ENCODE measurements at places on chromosomes 1 and 21.

GRCh38 chr1:22722901-22723550 lies 12.4 kb downstream of the EPHB2 start:
- DNase-seq = no peak

DNA sequence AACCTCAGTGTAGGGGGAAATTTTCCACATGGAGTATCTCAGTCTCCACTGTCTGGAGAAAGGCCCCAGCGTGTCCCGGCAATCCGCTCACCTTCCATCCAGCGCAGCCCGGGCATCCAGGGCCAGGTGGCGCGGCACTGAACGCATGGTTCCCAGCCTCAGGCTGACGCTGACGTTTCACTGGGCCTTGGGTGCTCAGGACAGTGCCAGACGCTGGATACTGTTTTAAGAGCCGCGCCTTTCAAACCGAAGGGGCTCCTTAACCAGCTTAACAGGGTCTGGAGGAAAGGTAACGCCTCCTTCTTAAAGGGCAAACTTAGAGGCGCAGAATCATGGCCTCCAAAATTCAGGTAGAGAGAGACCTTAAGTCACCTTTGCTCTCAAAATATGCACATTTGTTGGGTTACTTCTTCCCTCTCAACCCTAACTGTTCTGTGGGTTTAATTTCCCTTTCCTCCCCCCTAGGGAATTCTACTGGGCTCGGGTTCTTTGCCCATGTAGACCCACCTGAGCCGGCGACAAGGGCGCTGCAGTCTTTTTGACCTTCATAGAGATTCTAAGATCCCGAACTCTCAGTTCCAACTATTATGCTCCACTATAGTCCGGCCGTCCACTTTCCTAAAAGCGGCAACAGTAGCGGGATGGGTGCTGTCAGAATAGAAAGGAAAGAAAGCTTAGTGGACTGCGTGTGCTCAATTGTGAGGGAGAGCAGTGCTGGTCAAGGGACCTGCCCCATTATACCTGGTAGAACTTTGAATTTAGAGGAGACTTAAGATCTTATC lies 3.5 kb upstream of the LHX9 start:
- DNase-seq = no peak

GRCh38 chr21:32772281-32773047 lies 909 bp upstream of the PAXBP1 start:
- DNase-seq = no peak

GRCh38 chr1:210730023-210730422 lies 401.3 kb downstream of the HHAT start:
- DNase-seq = no peak

GRCh38 chr1:241934201-241934848 lies 23.2 kb upstream of the BECN2 start:
- DNase-seq = no peak

- no peak for DNase-seq
These were observed 99.6 kb downstream of the ODF2L start for GRCh38 chr1:86296305-86297205.

DNA sequence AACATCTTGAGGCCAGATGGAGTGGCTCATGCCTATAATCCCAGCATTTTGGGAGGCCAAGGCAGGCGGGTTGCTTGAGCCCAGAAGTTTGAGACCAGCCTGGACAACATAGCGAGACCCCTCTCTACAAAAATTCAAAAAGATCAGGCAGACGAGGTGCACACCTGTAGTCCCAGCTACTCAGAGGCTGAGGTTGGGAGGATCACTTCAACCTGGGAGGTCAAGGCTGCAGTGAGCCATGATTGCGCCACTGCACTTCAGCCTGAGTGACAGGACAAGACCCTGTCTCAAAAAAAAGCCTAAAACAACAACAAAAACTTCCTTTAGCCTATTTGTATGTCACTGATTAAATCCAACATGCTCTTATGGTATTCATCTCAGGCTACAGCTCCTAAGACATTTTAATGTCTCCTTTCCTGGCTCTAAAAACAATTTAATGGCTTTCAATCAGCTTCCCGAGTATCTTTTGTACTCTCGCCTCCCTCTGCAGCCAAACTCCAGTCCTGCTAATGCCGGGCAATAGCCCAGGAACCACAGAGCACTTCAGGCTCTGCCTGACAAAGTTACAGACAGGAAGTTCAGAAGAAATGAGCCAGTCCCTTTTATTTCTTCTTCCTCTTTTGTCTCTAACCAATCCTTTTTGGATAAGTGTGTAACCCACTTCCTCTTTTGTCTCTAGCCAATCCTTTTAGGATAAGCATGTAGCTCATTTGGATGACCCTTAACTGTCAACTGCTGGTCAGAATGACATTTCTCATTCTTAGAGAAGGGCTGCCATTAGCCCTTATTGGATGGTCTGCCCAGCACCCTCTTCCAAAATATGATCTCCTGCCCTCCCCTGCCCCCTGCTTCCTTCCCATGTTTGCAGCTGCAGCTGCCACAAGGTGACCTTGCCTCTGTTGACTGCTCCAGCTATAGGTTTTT lies 6.6 kb upstream of the DOP1B start:
- DNase-seq = no peak

DNA sequence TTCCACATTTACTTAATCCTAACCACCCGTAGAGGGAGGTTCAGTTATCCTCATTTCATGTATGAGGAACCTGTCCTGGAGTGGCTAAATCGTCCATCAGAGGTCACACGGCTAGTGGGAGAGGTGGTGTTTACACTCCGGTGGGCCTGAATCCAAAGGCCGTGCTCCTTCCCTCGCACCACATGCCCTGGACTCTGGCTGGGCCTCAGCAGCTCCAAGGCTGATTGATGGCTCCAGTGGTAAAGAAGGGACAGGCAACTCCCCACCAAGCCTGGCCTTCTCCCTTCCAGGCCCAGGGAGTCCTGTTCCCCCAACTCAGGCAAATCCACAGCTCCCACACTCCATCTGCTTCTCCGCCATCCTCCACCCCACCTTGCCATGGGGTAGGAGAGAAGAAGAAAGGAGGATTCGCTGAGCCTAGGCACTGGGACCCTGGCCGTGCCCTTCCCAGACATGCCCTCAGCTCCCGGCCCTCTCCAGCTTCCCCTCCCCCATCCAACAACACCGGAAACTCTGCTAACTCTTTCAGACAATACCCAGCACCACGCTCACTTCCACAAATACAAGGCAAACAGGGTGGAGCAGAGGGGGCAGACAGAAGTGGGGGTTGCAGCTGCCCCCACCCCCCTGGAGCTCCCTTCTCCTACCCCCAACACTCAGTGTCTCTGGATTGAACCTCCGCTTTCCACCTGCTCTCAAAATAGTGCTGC lies 10.9 kb downstream of the ARHGEF2 start:
- DNase-seq = no peak

- DNase-seq = no peak
These were observed 838.5 kb downstream of the USP25 start for GRCh38 chr21:16568244-16568643.

- no peak for DNase-seq
These were observed 41.4 kb upstream of the ACOT11 start for GRCh38 chr1:54506594-54506993.

- DNase-seq = no peak
These were observed 44.2 kb downstream of the SLC35D1 start for GRCh38 chr1:67009792-67010191.

- DNase-seq = no peak
These were observed 26.4 kb downstream of the DENND2D start for GRCh38 chr1:111174070-111174469.

DNA sequence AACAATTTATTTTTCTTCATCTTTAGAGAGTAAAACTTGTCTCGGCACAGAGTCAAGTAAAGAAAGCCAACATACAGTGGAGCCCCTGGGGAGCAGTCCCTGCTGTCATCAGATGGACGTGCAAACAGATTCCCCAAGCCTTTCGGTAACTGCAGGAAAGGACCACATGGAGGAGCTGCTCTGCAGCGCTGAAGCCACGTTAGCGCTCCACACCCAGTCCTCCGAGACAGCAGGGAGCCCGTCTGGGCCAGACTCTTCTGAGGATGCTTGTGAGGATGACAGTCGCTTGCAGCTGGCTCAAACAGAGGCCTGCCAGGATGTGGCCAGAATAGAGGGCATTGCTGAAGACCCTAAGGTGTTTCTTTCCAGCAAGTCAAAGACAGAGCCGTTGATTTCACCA lies 77.1 kb upstream of the SCCPDH start:
- DNase-seq = no peak

GRCh38 chr21:20207335-20207734 lies 790.9 kb upstream of the NCAM2 start:
- no peak for DNase-seq

- DNase-seq = no peak
These were observed 486.9 kb upstream of the USP24 start for GRCh38 chr1:55702064-55702463.

GRCh38 chr1:71498542-71498941 lies 417.7 kb upstream of the ZRANB2 start:
- DNase-seq = no peak

GRCh38 chr1:43604192-43604591 lies 45.8 kb upstream of the KDM4A start:
- no peak for DNase-seq

DNA sequence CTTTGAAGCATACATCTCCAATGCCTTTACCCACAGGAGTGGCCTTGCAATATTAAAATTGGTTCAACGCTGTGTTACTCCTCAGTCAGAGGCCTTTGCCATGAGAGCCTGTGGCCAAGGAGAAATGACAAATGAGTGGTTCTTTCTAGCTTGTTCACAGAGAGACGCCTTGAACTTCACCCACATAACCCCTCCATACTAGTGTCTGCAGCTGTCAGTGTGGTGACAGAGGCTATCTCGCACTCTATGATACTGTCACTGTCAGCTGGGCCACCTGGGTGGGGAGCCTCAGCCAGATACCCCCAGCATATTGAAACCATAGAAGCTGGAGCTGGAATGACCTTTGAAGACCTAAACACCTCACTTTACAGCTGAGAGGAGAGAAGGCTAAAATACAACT lies 57.4 kb upstream of the LBR start:
- DNase-seq = no peak

DNA sequence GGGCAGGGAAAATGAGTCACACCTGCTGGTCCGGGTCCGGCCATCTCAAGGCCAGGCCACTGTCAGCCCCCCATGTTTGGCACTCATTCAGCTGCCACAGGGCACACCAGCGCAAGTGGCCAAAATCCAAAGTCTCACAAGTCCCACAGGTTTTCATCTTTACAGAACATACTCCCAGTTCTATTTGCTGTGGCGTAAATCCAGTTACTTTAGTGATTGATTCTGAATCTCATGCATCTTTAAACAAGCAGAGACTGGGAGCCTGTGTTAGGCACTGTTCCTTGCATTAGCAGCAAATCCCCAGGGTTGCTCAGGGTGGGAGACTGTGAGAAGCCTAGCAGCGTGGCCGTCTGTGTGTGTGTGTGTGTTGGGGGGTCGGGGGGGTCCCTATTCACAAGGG lies 1.1 kb upstream of the SLC2A5 start:
- DNase-seq = no peak

DNA sequence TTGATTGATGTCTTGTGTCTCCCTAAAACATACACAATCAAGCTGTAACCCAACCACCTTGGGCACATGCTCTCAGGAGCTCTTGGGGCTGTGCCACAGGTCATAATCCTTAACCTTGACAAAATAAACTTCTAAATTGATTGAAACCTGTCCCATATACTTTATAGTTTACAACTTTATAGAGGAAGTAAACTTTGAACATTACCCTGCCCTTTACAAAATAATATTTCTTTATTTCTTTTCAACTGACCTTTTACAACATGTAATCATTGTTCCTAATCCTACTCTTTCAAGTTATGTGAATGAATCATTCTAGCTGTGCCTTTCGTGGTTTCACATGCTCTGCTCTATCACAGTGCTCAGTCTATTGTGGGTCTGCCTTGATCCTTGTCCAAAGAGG lies 118.3 kb upstream of the ATP1A1 start:
- no peak for DNase-seq

GRCh38 chr1:70528590-70529333 lies 117.7 kb downstream of the CTH start:
- no peak for DNase-seq

DNA sequence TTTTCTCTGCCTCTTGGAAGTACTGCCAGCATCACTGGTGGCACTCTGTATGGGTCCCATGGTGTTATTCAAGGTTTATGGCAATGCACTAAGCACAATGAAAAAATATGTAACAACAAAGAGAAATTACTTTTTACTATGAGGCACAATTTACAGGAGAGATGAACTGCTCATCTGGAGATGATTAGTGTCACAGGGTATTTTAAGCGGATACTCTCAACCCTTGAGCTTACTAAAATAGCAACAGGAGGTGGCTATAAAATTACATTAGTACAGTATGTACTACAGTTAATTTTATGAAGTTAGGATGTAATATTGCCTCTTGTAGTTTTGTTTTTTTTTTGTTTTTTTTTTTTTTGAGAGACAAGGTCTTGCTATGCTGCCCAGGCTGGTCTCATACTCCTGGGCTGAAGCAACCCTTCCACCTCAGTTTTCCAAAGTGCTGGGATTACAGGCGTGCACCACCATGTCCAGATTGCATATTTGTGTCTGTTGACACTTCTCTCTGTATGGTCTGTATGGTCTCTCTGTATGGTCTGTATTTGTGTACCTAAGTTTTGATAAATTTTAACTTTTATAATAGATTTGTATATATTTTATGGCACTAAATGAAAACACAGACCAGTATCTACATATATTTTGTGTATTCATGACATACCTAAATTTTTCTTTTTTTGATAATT lies 175.6 kb upstream of the HP1BP3 start:
- DNase-seq = no peak

DNA sequence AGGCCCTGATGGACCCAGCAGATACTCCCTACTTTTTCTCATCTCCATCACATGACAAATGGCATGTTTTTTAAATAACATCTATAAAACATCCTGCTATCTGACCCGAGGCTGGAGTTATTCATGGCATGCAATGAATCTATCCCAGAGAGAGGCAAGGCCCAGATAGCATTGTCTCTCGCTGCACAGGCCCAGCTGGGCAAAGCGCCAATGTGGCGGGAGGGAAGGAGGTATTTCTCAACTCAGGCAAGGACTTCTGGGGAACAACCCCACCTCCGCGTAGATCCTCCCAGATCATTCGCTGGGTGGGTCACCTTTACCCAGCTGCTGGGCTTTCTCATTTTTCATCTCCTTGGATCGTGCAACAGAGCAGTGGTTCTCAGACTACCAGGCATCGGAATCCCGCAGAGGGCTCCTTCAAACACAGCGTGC lies 59.8 kb downstream of the ERG start:
- no peak for DNase-seq

- no peak for DNase-seq
These were observed 233 bp downstream of the ADAMTS5 start for GRCh38 chr21:26966649-26967061.

DNA sequence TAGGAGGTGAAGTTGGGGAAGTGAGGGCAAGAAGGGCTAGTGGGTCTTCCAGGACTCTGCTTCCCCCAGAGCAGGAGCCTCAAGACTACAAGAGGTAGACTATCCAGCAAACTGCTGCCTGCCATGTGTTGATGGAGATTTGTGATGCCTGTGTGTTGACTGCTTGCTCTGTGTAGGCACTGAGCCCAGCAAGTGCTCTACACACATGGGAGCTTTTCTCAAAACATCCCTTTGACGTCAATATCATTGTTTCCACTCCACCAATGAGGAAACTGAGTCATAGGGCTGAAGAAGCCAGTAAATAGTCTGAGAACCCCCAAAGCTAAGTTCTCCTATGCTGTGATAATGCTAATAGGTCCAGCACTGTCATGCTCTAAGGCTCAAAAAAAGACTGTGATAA lies 207.2 kb upstream of the NFIA start:
- no peak for DNase-seq

Measured in AG04449 (cell line).